ENCODE measurements at places on chromosomes 5 and 9.

DNA sequence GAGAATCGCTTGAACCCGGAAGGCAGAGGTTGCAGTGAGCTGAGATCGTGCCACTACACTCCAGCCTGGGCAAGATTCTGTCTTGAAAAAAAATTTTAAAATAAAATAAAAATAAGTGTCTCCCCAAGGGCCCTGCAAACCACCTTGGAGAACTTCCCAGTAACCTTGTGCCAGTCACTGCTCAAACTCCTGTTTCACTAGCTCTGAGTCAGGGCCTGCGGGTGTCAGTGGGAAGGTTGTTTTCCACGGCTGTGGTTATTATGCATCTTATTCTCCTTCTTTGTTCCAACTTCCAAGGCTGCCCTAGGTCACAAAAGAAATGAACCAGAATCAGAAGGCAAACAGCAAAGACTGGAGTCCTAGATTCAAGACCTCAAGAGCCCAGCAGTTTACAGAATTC is 246.7 kb downstream of the ADAMTSL1 start:
- DNase-seq, result no peak

DNA sequence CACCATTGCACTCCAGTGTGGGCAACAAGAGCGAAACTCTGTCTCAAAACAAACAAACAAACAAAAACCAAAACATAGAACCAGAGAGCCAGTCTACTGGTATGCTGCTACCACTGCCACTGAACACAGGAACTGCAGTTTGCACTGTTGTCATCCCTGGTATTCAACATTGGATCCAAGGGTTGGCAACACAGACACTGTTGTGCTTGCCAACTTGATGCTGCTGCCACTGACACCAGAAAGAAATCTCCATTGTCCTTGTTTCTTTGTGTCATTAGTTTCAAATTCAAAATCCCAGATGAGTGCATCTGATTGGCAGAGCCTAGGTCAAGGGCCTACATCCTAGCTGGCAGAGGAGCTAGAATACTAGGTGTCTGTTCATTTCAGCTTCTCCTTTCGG is 16.2 kb downstream of the HINT1 start:
- no peak for DNase-seq

GRCh38 chr9:92764381-92764987 is at the start of gene BICD2:
BICD2 (minus strand) TSS chr9:92764833; CDS start chr9:92764744, 89 bp downstream.
- DNase-seq, result no peak

DNA sequence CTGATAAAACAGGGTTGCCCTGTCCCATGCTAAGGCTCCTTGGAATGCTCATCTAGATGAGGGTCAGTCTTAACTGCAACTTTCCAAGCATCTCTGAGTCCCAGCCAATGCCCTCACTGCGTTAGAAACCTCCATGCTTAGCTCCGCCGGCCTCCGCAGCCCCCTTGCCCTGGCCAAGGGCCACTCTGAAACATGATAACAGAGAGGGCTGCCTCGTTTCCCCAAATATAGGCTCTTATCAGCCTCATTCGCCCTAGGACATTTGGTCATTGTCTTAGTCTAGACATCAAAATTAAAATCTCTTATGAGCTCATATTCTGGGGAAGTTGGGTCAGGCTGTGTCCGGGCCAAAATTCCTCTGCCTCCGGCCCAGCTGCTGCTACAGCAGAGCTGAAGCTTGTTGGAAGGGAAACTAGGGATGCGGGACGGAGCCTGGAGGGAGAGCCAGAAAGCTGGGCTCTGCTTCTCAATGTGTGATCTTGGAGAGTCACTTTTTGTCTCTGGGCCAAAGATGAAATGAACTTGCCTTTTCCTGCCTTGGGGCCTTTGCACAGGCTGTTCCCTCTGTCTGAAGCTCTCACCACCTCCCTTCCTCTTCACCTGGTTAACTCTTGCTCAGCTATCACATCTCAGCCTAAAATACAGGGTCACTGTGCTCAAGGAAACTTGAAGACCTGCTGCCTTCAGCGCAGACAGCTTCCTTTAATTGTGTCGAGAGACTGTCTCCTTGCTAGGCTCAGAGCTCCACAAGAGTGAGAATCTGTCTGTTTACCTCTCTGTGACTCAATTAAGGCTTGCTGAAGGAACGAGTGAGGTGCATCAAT is 191.3 kb downstream of the RGS3 start:
- DNase-seq, result no peak

DNA sequence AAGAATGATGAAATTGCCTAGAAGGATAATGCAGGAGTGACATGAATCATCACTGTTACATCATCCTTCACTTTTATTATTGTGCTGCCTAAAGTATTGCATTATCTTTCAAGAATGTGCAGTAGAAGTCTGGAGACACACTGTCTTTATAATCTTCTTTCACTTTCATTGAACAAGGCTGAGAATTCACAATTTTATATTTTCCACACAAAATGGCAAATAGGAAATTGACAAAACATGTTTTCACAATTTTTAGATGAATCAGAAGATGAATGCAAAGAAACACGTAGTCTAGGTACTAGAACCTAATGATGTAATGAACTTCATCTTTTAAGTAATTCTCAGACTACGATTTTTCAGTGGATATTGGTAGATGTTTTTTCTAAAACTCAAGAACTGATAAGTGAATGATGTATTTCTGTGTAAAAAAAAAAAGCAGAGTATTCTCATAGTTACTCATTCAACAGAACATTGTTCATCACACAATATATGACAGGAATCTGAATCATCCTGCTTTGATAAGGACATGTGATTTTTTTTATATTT is 131.5 kb upstream of the GRHPR start:
- DNase-seq, result no peak
